ENCODE measurements at places on chromosomes 6 and 20.

DNA sequence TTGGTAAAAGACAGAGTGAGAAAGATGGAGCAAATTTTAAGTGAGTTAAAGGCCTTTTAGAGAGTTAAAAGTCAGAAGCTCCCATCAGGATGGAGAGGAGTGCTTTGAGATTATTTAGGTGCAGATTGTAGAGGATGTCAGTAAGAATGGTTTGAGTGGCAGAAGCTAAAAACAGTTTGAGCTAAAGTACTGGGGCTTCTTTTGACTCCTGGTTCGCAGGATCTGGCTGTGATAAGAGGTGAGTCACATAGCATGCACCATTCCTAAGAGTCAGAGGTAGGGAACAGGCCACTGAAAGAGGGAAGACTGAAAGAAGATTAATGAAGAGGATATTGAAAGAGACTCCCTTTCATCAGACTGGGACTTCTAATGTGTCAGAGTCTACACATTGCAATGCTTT lies 1047.9 kb upstream of the MAP3K7 start:
- no peak for DNase-seq

DNA sequence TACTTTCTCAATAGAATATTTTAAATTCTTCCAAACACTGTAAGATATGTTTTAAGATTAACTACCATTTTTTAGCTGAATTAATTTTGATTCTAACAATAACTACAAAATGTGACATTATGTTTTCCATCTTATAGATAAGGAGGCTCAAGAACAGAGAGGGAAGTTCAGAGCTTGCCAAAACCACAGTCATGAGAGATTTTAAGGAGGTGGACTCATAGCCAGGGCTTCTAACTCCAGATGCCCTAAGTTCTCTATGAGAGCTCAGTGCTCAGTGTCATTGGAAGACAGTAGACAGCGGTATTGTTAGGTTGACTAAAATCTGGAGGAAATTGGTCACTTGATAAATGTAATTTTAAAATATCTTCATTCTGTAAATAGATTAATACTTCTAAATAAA lies 144.2 kb downstream of the PACRG start:
- DNase-seq: no peak

GRCh38 chr6:70575899-70576495 lies 9.3 kb downstream of the SDHAF4 start:
- no peak for DNase-seq

- no peak for DNase-seq
These were observed 1.0 kb downstream of the TSHZ2 start for GRCh38 chr20:52972965-52973819.

GRCh38 chr6:36306375-36306774 lies 30.3 kb downstream of the BNIP5 start:
- no peak for DNase-seq

DNA sequence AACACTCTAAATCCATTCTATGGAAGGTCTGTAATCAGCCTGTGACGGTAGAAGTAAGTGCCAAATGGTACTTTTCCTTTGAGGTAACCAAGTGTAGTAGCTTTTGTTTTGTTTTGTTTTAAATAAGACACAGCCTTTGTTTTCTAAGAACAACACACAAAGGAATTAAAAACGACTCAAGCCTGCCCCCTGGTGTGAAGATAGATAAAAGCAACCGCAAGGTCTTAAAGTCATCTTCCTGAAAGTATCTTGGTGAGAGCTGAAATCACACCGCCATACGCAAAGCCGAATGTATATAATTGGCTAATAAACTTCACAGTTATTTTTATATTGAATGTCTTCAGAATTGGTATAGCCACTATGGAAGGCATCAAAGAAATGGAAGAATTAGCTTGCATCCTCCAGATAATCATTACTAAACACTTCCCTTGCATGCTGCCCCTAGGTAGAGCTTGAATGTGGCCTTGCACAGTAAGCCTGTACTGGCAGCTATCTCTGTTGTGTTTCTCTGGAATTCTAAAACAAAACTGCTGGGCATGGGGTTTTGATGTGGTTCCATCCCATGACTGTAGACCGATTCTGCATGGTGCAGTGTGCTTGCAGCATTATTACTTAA lies 95.6 kb downstream of the LAMP5 start:
- peak; percentile 72 for DNase-seq

GRCh38 chr6:399785-400534 lies 8.4 kb downstream of the IRF4 start:
- DNase-seq: no peak

GRCh38 chr6:105765239-105765638 lies 320.9 kb upstream of the PRDM1 start:
- DNase-seq: no peak

DNA sequence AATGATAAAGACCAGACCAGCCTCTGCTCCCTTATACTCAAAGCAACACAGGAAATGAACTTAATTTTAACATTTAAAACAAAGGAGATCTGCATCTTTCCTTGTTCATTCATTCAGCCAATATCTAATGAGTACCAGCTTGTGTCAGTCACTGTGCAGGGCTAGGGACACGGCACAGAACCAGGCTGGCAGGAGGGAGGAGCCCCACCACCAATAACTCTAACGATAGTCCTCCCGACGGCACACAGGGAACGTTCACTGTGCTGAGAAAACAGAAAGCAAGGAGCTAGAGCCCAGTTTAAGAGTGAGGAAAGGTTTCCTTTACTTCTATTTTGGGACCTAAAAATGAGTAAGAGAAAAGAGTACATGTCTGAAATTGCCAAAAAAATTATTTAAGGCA lies 9.9 kb downstream of the ETV7 start:
- DNase-seq: no peak

GRCh38 chr20:50729901-50730764 lies 1.2 kb upstream of the PARD6B start:
- DNase-seq: peak; percentile 13

DNA sequence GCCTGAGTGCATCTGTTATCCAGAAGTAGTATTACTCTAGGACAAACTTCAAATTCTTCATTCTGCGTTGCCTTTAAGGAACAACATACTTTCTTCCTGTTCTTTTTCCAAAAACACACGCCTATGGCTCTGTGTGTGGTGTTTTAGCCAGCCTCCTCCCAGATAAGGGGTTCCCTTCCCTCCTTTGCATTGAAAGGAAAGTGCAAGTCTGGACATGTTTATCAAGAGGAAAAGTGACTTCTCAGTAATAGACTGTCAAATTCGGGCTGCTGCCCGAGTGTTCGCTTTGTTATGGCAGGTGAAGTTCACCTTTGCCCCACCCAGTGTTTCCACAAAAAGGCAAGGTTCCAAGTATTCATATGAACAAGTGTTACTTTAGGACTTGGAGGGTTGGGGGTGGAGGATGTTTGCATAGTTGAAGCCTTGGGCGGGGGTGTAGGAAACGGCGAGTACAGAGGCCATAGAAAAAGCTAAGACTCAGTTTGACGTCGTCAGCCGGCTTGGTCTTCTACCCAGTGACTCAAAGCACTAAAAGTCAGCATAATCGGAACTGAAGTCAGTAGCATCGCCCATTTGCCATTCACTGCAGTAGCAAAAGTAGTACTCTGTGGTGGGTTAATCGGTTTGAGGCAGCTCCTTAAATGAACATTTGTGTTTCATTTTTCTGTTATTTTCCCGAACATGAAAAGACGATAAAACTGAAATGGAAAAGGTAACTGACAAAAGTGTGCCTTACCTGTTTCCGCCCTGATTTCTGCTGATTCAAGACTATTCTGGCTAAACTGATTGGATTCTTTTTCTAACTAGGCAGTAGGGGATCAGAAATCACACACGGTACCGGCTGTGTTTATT lies 12.5 kb downstream of the PRDM1 start:
- peak; percentile 64 for DNase-seq

DNA sequence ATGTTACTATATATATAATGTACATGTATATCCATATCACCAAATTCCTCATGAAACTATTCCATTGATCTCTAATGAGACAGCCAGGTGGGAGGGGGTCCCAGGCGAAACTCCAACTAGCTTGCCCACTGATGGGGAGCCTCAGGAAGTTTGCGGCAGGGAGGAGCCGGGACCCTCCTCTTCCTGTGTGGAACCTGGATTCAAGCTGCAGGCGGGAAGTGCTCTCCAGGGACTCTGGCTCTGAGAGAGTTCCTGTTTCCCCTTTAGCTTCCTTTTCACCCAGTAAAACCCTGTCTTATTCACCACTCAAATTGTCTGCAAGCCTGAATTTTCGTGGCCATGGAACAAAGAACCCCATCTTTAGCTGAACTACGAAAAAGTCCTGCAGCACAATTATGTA lies 152.2 kb downstream of the OPN5 start:
- no peak for DNase-seq

GRCh38 chr20:54056762-54057639 lies 13.4 kb downstream of the BCAS1 start:
- DNase-seq: peak; percentile 38

- peak; percentile 7 for DNase-seq
These were observed 51.3 kb upstream of the GLP1R start for GRCh38 chr6:38997128-38997761.

DNA sequence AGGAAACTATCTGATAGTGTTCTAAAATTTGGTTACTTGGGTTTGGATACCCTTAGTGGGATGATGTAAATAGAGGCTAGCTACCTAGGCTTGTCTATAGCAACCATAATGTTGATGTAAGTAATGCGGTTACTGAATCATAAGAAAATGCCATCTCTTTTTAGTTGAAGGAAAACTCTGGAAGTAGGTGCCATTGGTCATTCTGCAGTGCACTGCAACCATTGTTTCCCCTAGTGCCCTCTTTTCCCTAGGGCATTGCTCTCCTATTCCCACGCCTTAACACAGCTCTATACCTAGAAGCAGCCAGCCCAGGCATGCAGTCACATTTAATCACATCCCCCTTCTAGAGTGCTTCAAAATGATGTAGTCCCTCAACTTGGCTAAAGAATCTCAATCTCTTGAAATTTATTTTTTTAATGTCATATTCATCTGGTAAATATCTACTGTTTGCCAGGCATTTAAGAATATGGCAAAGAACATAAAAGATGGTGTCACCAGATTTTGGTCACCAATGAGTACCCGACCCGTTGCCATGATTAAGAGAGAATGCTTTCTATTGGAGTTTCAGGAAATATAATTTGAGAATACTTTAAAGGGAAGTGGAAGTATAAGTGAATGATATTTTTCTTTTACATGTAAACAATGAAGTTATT lies 10.4 kb downstream of the LOC128125822 start:
- DNase-seq: no peak

GRCh38 chr20:48607544-48607865 lies 220.3 kb downstream of the PREX1 start:
- DNase-seq: no peak

GRCh38 chr6:92710048-92710447 lies 709.3 kb downstream of the EPHA7 start:
- DNase-seq: no peak

DNA sequence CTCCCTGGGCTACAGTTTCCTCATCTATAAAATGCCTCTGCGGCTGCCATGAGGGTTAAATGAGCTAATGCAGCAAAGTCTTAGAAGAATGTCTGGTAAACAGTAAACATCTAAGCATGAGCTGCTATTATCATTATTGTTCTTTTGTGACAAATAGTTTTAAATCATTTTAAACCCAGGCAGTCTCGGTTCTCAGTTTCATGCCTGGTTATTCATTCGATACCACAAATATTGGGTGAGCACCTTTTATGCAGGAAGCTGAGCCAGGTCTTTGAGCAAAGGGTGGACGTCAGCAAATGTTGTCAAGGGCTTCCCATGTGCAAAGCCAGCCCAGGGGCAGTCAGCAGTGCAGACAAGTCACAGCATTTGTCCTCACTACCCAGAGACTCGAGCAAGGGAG lies 128.7 kb downstream of the NFATC2 start:
- no peak for DNase-seq

- DNase-seq: peak; percentile 72
These were observed 50.9 kb upstream of the FAM184A start for GRCh38 chr6:119129148-119129967.

DNA sequence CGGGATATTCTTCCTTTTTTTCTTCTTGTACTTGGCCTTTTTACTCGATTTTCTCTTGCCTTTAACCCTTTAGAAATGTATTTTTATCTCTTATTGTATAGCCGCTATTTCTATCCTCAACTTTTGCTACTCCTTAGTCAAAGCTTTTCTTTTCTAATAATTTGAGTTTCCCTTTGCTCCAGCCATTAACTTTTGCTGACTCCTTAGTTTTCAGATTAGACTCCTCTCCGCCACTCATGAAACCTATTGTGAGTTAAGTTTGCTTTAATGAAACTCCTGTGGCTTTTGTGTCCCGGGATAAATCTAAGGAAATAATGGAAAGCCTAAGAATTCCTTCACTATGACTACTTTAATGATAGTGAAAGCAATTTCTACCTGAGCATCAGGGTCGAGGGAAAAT lies 590.3 kb upstream of the CITED2 start:
- DNase-seq: no peak

DNA sequence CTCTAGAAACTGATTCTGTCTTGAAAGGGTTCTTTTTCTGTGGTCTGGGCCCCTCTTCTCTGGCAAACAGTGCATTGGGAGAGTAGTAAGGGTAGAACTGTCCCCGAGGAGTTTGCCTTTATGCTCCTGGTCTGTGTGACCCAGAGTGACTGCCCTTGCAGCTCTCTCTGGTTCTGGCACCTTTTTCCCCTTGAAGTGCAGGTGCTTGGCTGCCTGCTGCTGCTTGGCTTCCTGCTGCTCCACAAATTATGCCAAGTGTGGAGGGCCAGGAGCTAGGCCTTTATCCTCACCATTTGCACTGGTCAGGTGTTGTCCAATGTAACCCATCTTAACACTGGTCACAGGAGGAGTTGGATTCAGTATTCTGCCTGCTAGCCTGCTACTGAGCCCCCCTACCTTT lies 11.2 kb downstream of the KIZ start:
- DNase-seq: no peak

DNA sequence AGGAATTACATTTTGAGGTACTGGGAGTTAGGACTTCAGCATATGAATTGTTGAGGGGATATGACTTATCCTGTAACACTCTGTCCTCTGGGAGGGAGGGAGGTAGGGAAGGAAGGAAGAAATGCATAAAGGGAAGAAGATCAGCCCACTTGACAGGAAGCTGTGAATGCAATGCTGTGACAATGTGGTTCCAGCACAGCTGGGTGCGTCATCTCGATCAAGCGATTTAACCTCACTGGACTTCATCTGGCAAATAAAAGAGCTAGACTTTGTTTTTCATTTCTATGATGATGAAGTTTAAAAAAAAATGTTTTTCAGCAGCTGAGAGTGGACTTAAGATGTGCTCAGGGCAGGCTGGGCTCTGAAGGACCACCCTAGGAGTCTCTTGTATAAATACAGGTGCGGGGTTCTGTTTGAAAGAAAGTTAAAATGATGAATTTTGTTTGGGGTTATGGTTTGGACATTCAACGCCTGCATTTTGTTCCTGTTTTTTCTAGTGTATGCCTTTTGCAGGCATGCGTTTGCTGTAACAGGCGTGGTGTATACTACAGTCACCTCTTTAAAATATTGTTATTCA lies 178.1 kb downstream of the RIMS1 start:
- DNase-seq: no peak

DNA sequence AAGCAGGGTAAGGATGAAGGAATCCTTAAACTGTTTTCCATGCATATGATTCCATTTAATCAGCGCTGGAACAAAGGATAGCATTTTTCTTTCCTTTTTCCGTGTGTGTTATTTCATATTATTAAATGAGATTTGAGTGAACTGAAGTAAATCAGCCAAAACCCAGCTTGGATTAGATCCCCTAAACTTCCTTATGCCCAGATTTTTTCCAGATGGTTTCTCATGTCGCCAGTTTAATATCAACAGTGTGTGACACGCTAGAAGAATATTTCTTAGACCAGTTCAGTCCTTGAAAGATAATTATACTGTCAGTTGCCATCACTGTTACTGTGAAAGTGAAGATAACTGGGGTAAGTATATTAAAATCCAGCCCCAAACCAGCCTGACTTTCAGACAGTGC lies 1009.4 kb downstream of the KIF16B start:
- DNase-seq: no peak
